NCI-H2081 (cell line): ENCODE measurements at places on chromosomes 7 and 10.

DNA sequence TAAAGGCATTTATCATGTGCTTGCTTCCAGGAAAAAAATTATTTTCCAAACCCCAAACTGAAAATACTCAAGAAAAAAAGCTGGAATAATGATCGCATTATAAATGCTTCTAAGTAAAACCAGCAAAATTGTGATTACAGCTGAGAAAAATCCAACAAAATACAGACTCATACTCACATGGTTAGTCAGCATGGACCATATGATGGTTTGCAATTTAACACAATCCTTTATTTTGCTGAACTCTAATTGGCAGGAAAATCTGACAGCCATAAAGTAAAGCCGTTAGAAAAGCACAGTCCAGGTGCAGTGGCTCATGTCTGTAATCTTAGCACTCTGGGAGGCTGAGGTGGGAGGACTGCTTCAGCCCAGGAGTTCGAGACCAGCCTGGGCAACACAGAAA lies 59.6 kb downstream of the BRI3 start:
- DNase-seq: no peak

GRCh38 chr10:89085153-89085552 lies 94.6 kb downstream of the FAS start:
- DNase-seq: no peak

GRCh38 chr10:34420795-34421194 lies 394.3 kb downstream of the PARD3 start:
- DNase-seq: no peak

DNA sequence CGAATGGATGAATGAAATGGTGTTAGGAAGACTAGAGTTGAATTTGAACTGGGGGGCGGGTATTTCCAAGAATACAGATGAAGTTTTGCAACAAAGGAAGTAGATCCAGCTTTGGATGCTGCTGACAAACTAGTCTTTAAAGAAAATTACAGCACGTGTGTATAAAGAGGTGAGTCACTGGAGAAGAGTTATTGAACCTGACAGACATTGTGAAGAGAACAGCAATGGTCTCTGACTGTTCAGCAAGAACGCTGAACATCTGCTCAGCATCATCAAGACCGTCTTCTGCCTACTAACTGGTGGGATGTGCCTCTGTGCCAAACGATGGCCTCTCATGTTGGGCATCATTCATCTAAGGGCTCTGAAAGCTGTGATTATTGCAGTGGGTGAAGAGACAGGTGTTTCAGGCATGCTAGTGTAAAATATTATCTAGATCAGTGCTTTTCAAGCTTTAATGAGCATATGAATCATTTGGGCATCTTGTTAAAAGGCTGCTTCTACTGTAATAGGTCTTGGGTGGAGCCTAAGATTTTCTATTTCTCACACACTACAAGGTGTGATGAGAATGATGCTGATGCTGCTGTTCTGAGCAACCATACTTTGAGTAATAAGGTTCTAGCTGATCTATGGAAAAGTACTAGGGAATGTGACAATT lies 291.3 kb downstream of the PTEN start:
- DNase-seq: no peak

DNA sequence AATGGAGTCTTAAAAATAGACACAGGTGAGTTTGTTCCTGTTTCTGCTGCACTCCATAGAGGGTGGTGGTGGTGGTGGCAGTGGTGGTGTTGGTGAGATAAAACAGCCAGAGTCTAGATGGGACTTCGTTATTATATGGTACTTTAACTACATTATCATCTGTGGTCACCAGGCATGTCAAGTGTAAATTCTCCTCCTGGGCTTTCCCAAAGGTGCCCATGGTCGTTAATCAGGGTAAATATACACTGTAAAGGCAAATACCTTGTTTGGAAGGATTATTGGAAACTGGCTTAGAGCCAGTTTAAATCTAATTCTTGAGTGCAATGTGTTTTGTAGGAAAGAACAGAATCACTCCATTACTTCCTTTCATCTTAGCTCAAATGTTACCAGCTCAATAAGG lies 21.5 kb upstream of the COMMD3 start:
- DNase-seq: no peak

DNA sequence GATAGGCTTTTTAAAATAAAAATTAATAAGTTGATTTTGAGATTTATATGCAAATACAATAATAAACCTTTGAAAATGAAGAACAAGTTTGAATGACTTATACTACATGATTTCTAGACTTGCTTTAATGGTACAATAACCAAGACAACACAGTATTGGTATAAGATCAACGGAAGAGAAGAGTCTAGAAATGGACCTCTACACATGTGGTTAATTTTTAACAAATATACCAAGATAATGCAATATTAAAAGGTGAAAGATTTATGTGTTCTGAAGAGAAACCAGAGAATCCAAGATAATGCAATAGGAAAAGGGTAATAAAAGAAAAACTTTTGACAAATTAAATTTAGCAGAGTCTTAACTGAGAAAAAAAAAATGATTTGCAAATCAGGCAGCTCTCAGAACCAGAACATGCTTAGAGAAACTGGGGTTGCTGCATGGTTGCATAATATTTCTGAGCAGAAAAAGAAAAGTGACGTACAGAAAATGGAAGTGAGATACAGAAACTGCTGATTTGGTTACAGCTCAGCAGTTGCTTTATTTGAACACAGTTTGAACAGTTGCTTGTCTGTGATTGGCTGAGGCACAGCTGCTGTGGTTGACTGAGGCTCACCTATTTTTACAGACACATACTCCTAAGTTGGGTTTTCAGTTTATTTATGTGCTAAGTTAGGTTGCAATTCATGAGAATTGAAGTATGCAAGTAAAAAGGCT lies 365.9 kb downstream of the CRPPA start:
- DNase-seq: no peak

GRCh38 chr10:102505462-102506115 lies 1.8 kb downstream of the SUFU start:
- no peak for DNase-seq

- no peak for DNase-seq
Measured at GRCh38 chr10:101773923-101774588, 1.9 kb downstream of the FGF8 start.

- no peak for DNase-seq
Measured at GRCh38 chr10:132924046-132924952, 18.1 kb downstream of the CFAP46 start.

DNA sequence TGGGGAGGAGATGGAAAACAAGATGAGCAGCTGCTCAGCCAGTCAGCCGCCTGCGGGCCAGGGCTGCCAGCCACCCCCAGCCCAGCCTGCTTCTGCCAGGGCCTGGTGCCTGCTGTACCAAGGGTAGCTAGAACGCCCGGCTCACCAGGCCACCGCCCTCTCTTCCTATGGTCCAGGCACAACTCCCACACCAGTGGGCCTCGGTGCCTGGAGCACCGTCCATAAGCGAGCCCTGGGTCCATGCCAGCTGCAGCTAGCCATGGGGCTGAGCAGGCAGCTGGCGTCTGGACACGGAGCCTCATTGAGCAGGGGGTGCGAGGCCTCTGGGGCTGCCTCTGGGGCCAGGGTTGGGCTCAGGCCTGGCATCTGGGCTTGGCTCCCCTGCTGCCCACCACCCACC lies 8.5 kb upstream of the RABGEF1 start:
- no peak for DNase-seq

DNA sequence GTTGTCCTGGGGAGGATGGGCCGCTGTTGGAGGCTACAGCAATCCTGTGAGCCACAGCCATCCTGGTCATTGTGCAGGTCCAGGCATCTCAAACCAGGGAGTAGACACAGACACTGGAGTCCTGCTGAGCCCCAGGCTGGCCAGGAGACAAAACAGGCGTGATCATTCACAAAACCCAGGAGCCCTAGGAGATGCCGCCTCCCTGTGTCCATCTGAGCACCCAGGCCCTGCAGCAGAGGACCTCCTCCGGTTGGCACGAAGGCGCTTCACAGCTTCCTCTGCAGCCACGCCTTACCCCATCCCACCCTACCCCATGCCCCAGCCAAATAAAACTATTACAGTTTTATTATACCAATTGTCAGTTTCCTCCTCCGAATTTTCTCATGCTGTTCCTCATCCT lies 183.6 kb downstream of the PLXNA4 start:
- no peak for DNase-seq

DNA sequence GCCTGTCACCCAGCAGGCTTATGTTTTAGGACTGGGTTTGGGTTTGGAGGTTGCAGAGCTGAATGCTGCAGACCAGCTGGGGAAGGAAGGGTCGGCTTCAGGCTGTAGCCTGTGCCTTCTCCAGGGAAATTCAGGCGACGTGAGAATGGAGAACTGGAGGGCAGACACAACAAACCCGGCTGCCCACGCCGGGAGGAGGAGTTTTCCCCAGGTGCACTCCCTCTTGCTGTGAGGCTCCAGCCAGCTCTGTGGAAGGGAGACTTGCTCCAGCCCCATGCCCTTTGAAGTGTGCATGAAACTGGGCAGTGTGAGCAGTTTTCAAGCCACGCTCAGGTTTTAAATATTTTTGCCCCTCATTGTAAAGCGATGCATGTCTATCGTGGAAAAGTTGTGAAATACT lies 279.1 kb downstream of the CCSER2 start:
- no peak for DNase-seq

- DNase-seq: no peak
Measured at GRCh38 chr10:54708591-54708990, 92.4 kb downstream of the PCDH15 start.

- no peak for DNase-seq
Measured at GRCh38 chr10:86744067-86744725, 12.2 kb upstream of the BMPR1A start.

- no peak for DNase-seq
Measured at GRCh38 chr10:77592946-77593636, 44.5 kb downstream of the KCNMA1 start.

GRCh38 chr7:82443547-82444219 lies at the start of gene CACNA2D1:
TSS of gene CACNA2D1 (minus strand) at chr7:82443777.
- peak; percentile 96 for DNase-seq

DNA sequence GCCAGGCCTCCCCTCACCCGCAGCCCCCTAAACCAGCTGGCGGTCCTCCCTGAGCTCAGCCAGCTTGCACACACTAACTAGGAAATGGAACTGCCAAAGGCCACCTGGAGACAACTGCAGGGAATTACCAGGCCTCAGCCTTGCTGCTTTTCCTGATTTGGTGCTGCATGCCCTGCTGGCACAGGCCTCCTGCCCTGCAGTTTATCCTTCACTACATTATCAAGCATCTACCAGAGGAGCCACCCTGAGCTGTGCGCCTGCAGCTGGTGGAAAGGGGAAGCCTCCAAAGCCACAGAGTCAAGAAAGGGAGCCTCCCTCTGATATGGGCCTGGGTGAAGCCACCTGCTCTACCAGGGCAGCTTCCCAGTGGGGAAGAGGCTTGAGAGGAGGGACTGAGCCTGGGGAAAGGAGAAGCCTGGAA lies 139.8 kb downstream of the GRID1 start:
- DNase-seq: no peak

DNA sequence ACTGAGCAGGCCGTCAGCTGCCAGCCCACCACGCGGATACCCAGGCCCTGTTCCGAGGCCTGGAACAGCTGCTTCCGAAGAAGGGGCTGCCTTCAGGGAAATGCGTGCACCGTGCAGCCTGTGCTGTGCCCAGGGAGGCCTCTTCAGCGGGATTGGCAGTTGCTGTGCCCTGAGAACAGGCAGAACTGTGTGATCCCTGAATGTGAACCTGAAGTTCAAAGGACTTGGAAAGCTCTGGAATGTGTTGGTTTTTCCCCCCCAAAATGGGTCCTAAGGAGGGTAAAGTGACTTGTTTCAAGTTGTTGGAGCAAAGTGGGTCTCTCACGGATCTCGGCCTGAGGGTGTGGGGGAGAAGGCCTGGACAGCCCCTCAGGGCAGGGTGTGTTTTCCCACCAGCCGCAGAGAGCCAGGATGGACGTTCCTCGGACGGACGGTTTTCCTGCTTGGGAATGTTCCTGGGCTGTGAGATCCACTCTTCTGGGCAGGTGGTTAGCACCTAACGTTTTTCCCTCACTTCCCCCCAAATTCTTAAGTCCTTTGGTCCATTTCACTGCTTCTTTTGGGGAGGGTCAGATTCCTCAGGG lies 2.1 kb downstream of the SPRN start:
- DNase-seq: no peak

DNA sequence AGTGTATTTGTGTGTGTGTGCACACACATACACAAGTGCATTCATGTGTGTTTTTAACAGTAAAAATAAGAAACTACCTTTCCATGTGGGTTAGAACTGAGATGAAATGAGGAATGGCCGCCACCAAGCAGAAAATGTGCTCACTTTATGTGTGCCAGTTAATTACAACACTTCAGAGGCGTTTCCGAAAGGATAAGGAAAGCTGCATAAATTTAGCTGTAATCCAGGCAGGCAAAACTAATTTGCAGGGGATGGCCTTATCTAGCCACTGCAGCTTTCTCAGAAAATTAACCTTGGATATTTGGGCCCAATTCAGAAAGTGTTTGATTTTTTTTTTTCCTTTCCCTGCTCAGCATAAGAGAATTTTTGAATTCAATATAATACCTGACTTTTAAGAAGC lies 328.8 kb upstream of the PHF14 start:
- no peak for DNase-seq

DNA sequence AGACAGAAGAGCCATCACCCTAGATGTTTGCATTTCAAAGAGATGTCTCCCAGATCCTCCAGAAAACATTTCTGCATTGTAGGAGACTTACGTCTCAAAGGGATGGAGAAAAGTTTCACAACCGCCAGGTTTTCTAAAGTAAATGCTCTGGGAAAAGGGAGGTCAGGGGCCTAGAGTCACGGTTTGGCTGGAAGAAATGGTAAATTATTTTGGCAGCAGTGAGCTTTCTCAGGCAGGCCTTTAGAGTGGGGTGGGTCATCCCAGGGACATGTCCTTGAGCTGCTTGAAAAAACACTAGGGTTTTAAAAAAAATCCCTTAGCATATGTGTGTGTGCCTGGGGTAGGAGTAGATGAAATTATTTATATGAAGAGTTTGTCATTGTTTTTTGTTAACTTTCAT lies 728.8 kb downstream of the TYW1 start:
- no peak for DNase-seq

DNA sequence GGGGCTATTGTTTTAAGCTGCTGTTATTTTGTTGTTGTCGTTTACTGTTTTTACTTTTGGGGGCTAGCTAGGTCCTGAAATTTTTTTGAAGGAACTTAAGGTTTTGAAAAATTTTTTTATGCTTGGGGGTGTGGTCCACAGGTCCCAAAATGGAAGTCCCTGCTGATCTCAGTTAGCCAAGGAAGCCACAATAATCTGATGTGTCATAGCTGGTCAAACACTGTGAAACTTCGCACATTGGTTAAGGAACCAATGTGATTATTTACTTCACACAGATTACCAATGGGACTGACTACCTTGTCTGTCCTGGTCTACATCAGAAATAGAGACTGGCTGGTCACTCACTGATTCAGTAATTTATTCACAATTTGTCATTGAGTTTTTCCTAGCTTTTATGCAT lies 29.5 kb upstream of the HYCC1 start:
- DNase-seq: no peak

DNA sequence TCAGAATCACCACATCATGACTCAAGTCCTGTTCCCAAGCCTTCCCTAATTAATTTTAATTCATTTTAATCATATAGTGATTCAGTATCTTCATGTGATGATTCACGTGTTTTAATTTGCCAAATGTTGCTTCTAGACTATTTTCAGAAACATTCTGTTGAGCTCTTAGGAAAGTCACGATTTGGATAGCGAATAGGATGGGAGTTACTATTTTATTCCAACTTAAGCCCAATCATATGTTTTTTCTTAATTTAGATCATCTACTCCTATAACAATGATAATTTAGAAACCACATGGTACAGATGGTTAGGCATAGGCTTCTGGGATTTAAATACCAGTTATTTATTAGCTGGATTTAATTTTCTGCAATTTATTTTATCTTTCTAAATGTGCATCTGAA lies 49.1 kb downstream of the RAPGEF5 start:
- no peak for DNase-seq

GRCh38 chr10:124648738-124649137 lies 95.4 kb downstream of the FAM53B start:
- peak; percentile 76 for DNase-seq
